ENCODE measurements at places on chromosomes 16 and 17. TPM values are rescaled to one million over a fixed set of nuclear protein-coding genes. Genes with fewer than 3 reads are reported as not detected.
A peak's percentile ranks its signal among the peaks of the same experiment; 100 is the strongest.

DNA sequence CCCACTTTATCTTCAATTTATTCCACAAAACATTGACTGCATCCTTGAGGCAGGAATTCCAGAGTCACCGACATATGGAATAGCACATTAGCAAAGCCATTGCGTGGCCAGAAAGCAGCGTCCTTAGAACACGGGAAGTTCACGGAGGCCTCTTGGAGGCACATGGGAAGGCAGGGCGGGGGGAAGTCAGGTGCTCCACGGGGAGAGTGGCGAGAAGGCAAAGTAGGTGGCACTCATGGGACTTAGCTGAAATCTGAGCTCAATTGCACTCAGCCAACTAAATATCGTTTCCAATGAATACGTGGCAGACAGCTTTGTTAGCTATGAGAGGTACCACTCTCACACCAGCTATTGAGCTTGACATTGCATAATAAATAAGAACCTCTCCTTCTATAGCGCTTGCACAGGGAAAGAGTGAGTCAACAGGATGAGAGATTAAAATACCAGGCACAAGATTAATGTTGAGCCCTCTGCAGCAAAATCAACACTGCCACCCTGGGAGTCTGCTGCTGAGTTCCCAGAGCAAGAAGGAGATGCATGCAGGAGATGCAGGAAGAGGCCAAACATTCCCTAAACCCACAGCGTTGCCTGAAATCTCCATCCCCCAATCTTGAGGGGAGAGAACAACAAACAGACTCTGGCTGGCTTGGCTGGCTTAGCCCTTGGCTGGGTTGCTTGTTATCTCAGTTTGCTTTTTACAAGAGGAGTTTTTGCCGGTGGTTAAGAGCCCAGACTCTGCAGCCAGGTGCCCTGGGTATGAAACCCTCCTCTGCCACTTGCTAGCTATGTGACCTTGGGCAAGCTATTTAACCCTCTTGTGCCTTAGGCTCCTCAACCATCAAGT, 28.8 kb downstream of the ABCC12 start:
- H3K4me3 ChIP-seq = no peak overlapping the region
- no peaks in the 10 kb centered on the region for H3K36me3 ChIP-seq
- DNase-seq = peak; percentile 29
- no peaks in the 10 kb centered on the region for H3K27me3 ChIP-seq

DNA sequence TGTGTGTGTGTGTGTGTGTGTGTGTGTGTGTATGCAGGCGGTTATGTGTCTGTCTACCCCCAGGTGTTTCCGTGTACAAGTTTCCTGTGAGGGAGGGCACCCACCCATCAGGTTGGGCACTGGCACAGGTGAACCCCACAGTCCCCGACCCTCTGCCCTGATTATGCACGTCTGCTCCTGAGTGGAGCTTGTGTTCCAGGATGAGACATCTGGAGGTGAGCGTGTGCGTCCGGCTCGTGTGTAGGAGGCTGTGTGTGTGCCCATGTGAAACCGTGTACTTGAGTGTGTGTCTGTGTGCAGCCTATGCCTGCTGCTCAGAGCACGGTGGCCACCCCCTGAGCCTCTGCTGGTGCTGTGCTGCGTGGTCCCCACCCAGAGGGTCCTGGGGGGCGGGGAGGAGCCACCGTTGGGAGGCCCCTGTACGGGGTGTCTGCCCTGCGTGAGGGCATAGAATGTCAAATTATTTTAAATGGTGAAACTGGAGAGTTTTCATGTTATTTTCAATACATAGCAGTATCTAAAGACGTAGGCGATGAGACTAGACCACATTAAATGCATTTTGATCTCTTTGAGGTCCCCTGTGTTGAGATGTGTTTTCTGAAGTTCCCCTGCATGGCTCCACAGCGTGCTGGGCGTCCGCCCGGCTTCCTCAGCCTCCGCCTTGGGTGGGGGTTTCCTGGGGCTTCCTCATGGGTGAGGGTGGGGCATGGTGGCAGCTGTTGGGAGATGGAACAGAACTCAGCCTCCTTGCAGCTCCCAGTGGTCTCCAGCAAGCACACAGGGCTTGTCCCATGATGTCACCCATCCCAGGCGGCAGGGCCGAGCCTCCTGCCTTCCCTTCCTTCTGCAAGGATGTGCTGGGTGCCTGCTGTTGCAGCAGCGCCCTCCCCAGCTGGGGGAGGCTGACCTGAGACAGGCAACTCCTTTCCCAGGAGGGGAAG, 43.4 kb downstream of the KCNJ12 start:
- H3K27me3 ChIP-seq = no peaks in the 10 kb centered on the region
- peaks cover 30% of the 10 kb centered on the region for H3K4me1 ChIP-seq
- H3K36me3 ChIP-seq = peaks cover 3% of the 10 kb centered on the region
- H3K4me3 ChIP-seq = no peak overlapping the region

ITGB3 gene
- 16.5 TPM for total RNA-seq

- DNase-seq = peak; percentile 61
- peaks cover 13% of the 10 kb centered on the region for H3K4me1 ChIP-seq
- no peak overlapping the region for H3K4me3 ChIP-seq
- H3K27me3 ChIP-seq = peaks cover 14% of the 10 kb centered on the region
- H3K36me3 ChIP-seq = no peaks in the 10 kb centered on the region
Measured at GRCh38 chr17:9959377-9959981, 54.4 kb upstream of the RCVRN start.

DNA sequence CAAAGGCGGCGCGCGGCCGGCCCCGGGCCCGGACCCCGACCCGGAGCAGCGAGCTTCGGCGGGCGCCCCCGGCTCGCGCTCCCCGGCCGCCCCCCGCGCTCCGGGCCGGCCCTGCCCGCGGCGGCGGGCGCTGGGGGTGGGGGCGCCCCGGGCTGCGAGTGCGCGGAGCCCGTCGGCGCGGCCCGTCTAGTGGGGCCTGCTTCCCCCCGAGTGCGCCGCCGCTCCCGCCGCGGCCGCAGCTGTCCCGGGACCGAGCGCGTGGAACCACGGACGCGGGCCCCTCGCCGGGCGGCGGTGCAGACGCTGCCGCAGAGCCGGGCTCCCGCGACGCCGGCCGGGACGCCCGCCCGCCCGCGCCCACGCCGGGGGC, 308 bp downstream of the ADCY9 start:
- H3K27ac ChIP-seq = no peak overlapping the region
- H3K27me3 ChIP-seq = no peaks in the 10 kb centered on the region
- no peak for DNase-seq
- H3K36me3 ChIP-seq = peaks cover 16% of the 10 kb centered on the region
- H3K4me1 ChIP-seq = peaks cover 40% of the 10 kb centered on the region

- no peak for DNase-seq
- H3K27ac ChIP-seq = no peak overlapping the region
- H3K4me1 ChIP-seq = no peaks in the 10 kb centered on the region
- H3K4me3 ChIP-seq = no peak overlapping the region
Measured at GRCh38 chr16:22123759-22124490, 31.6 kb downstream of the VWA3A start.

GPRC5C gene
- total RNA-seq = 56.0 TPM

- H3K4me3 ChIP-seq = no peak overlapping the region
- DNase-seq = no peak
- no peaks in the 10 kb centered on the region for H3K27me3 ChIP-seq
- no peak overlapping the region for H3K27ac ChIP-seq
Measured at GRCh38 chr17:16926061-16926511, 45.8 kb downstream of the TNFRSF13B start.

DNA sequence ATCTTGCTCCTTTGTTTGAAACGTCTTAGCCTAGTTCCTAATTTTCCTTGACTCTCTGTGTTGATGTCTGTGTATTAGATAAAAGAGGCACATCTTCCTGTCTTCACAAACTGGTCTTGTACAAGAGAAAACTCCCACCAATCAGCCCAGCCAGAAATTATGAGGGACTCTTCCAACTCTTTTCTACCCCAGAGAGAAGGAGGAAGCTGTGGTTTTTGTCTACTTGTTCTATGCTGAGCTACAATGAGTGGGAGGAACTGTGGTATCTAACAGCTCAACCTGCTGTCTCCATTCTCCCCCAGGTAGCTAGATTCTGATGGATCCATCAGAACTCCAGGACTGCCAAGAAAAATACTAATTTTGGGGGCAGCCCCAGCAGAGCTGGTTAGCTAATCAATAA, 392.5 kb downstream of the HS3ST3B1 start:
- H3K4me1 ChIP-seq = no peaks in the 10 kb centered on the region
- no peak overlapping the region for H3K27ac ChIP-seq
- no peaks in the 10 kb centered on the region for H3K36me3 ChIP-seq
- DNase-seq = no peak

- H3K4me1 ChIP-seq = no peaks in the 10 kb centered on the region
- no peak overlapping the region for H3K4me3 ChIP-seq
- no peaks in the 10 kb centered on the region for H3K27me3 ChIP-seq
- H3K36me3 ChIP-seq = no peaks in the 10 kb centered on the region
- no peak overlapping the region for H3K27ac ChIP-seq
Measured at GRCh38 chr16:62853887-62854286, 817.6 kb upstream of the CDH8 start.

- H3K36me3 ChIP-seq = peaks cover 5% of the 10 kb centered on the region
- peaks cover 14% of the 10 kb centered on the region for H3K4me1 ChIP-seq
- no peak for DNase-seq
- no peak overlapping the region for H3K4me3 ChIP-seq
- H3K27me3 ChIP-seq = no peaks in the 10 kb centered on the region
- no peak overlapping the region for H3K27ac ChIP-seq
Measured at GRCh38 chr17:266219-266618, 84.8 kb upstream of the DOC2B start.

CENPX gene
- 44.8 TPM for total RNA-seq

TPSD1 gene
- total RNA-seq = not detected

PLLP gene
- 0.40 TPM for total RNA-seq

- peak overlapping the region; percentile 51 for H3K27ac ChIP-seq
- peaks cover 17% of the 10 kb centered on the region for H3K4me1 ChIP-seq
- DNase-seq = no peak
- no peaks in the 10 kb centered on the region for H3K27me3 ChIP-seq
Measured at GRCh38 chr17:82837586-82838320, 2.1 kb downstream of the ZNF750 start.

- peak; percentile 24 for DNase-seq
- no peak overlapping the region for H3K4me3 ChIP-seq
- H3K36me3 ChIP-seq = no peaks in the 10 kb centered on the region
Measured at GRCh38 chr17:59558953-59559352, 6.5 kb upstream of the DHX40 start.

GRCh38 chr16:11053916-11054460, 109.6 kb downstream of the CLEC16A start:
- DNase-seq = no peak
- H3K4me1 ChIP-seq = peaks cover 12% of the 10 kb centered on the region
- no peak overlapping the region for H3K4me3 ChIP-seq
- H3K27me3 ChIP-seq = no peaks in the 10 kb centered on the region
- no peak overlapping the region for H3K27ac ChIP-seq

USP32 gene
- total RNA-seq = 26.0 TPM

GRCh38 chr17:8005967-8006730, 3.7 kb downstream of the GUCY2D start:
- H3K27me3 ChIP-seq = peaks cover 59% of the 10 kb centered on the region
- H3K4me1 ChIP-seq = peaks cover 15% of the 10 kb centered on the region

DNA sequence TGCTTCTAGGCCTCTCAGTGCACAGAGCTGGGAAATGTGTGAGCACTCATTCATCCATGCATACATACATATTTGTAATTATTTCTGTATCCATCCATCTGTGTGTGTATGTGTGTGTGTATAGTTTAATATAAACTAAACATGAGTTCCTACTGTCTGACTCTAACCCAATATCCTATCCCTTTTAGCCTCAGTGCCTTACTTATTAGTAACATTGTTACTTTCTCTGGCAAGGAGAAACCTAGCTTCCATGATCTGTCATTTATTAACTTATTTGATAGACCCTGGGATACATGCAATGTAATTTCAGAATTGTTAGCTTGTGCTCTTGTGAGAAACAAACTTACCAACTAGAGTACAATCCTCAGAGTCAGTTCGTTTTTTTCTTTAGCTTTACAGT, 59.0 kb upstream of the WSCD1 start:
- H3K36me3 ChIP-seq = no peaks in the 10 kb centered on the region
- no peaks in the 10 kb centered on the region for H3K27me3 ChIP-seq
- no peak overlapping the region for H3K27ac ChIP-seq
- no peaks in the 10 kb centered on the region for H3K4me1 ChIP-seq
- no peak overlapping the region for H3K4me3 ChIP-seq

KRTAP9-4 gene
- total RNA-seq = not detected

- no peak for DNase-seq
- H3K4me1 ChIP-seq = peaks cover 58% of the 10 kb centered on the region
- H3K4me3 ChIP-seq = no peak overlapping the region
- peaks cover 46% of the 10 kb centered on the region for H3K36me3 ChIP-seq
- no peaks in the 10 kb centered on the region for H3K27me3 ChIP-seq
Measured at GRCh38 chr17:78673395-78673794, 96.2 kb upstream of the DNAH17 start.

CCDC57 gene
- total RNA-seq = 15.7 TPM

DNA sequence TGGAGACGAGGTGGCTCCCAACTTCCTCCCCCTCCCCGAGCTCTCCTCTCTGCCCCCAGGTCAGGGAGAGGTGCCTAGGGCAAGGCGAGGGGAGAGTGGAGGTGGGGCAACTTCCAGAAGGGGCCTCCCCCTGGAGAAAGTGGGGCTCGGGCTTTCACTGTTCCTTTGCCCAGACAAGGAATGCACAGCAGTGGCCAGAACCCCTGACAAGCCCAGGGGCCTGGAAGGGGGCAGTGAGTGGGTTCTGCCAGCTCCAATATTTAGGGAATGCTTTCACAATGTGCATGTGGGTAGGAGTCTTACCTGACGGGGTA, 11.7 kb upstream of the SP2 start:
- H3K27me3 ChIP-seq = peaks cover 38% of the 10 kb centered on the region
- H3K4me3 ChIP-seq = no peak overlapping the region
- no peaks in the 10 kb centered on the region for H3K36me3 ChIP-seq
- peaks cover 20% of the 10 kb centered on the region for H3K4me1 ChIP-seq

GRCh38 chr16:66250686-66251431, 115.6 kb upstream of the CDH5 start:
- no peak overlapping the region for H3K4me3 ChIP-seq
- H3K4me1 ChIP-seq = peaks cover 33% of the 10 kb centered on the region
- H3K27ac ChIP-seq = peak overlapping the region; percentile 76
- DNase-seq = peak; percentile 89
- no peaks in the 10 kb centered on the region for H3K36me3 ChIP-seq

DNA sequence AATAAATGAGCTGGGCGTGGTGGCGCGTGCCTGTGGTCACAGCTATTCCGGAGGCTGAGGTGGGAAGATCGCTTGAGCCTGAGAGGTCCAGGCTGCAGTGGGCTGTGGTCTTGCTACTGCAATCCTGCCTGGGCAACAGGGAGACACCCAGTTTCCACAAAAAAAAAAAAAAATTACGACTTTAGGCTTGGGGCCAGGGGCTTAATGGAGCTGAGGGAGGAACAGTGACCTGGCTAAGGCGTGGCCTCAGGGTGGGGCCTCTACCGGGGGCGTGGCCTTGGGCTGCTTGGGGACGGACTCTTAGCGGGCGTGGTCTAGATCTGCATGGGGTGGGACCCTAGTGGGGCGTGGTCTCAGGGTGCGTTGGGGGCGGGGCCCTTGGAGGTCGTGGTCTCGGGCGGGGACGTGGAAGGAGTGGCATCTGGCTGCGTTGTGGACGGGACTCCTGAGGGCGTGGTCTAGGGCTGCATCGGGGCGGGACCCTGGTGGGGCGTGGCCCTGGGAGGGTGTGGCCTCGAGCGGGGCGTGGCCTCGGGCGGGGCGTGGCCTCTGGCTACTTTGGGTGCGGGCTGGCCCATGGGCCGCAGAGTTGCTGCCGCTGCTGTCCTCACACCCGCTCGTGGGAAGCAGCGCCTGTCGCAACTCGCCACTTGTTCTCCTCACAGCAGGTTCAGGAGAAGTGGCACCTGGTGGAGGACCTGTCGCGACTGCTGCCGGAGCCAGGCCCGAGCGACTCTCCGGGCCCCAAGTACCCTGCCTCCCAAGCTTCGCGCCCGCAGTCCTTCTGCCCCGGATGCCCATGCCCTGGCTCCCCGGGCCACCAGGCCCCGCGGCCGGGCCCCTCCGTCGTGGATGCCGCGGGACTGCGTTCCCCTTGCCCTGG, 5.8 kb upstream of the C17orf99 start:
- no peak overlapping the region for H3K4me3 ChIP-seq
- H3K27me3 ChIP-seq = no peaks in the 10 kb centered on the region
- peaks cover 47% of the 10 kb centered on the region for H3K4me1 ChIP-seq
